DMS79 (cell line): ENCODE measurements at places on chromosomes 11 and 22.

DNA sequence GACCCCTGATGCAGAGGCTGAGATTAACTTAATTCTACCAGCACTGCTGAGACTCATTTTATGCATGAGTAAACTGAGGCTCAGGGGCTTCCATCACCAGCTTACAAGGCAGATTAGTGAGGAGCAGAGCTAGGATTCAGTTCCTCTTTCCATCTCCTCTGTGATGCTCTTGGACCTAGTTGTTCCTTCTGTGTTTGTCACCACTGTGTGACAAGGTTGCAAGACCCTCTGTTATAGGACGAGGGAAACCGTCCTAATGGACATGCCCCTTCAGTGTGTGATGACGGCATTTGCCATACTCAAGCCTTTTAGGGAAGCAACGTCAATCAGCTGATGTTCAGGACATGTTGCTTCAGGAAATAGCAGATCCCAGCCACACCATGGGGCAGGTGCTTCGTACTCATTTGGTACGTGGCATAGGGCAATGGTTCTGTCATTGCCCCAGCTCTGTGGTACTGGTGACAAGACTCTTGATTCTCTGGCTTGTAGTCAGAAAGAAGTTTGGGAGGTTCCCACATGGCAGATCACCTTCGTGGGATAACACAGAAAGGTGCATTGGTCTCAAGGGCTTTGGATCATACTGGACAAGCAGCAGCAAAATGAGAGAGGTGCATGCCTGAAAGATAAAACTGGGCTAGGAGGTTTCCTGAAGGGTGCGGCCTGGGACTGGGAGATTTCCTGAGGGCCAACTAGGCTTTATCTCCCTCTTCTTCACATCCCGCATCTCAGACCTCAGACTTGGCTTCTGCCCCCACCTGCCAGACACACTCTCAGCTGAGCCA is 23.9 kb upstream of the CD44 start:
- DNase-seq = no peak

- no peak for DNase-seq
Measured at GRCh38 chr11:103544874-103545273, 435.6 kb downstream of the DYNC2H1 start.

DNA sequence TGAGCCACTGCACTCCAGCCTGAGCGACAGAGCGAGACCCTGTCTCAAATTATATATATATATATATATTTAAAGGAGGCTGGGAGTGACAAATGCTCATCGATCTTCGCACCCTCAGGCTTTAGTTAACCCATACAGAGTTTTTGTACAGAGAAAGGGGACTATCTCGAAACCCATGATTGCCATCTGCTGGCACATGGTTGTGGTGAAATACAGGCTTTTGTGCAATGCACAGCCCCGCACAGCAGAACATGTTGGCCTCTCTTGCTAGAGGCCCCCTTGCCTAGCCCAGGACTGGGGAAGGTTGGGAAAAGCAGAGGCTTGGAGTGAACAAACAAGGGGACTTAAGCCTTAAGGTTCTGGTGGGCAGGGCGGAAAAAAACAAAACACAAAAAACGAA is 3.6 kb downstream of the MYBPC3 start:
- no peak for DNase-seq

DNA sequence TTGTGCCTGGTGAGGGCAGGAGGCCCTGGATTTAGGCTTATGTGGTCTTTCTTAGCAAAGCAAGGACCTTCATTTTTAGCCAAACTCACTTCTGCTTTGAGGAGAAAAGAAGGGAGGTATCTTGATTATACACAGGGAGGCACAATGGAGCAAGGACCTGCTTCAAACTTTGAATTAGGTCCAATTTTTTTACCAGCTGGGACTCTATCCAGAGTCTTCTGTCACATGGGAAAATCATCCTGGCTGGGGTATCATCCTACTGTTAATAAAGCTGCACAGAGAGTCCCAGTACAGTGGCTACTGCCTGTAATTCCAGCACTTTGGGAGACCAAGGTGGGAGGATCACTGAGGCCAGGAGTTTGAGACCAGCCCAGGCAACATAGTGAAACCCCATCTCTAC is 87.8 kb downstream of the CWC15 start:
- DNase-seq = no peak

GRCh38 chr11:102783016-102783415 is 2.6 kb upstream of the MMP10 start:
- no peak for DNase-seq

GRCh38 chr22:28783786-28784671 is 11.5 kb downstream of the CCDC117 start:
- peak; percentile 68 for DNase-seq

- DNase-seq = no peak
Measured at GRCh38 chr11:20020716-20021115, 139.6 kb downstream of the DBX1 start.

DNA sequence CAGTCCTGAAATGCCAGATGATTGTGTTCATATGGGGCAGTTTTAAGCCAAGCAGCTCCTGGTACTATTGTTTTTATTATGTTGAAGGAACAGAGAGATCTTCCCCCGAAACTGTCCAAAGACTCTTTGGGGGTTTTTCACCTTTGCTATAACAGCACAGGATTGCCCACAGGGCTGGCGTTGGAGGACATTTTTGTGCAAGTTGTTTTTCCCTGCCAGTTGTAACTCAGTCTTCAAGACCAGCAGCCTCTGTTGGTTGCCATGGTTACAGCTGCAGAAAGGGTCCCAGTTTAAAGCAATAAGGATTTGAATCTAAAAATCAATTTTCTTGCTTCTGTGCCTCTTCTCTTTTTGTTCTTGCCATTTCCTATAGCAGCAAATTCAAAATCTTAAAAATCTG is 45.4 kb upstream of the YWHAH start:
- DNase-seq = no peak

DNA sequence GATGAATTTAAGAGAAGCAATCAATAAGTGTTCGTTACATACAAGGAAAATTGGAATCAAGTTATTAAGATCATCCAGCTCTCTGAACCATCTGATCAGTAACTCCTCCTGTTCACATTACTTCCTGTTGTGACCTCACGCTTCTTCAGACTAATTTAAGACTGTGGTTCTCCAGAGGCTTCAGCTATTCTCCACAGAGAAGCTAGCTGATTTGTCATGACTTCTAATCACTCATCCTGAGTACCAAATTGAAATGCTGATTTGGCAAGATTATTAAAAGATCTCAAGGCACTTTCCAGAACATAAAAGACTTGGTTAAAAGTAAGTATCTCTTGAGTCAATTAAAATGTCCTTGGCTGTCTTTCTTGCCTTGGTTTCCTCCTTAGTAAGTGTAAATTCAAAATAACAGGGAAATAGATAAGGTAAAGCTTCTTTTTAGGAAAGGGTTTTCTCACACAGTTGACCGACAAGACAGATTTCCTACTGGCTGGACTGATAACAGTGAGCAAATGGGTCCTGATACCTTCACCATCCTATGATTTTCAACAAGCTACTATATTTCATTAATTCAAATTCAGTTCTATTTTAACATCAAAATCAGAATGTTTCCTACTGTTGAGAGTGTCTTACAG is 38.5 kb downstream of the GAB2 start:
- DNase-seq = peak; percentile 8

- DNase-seq = no peak
Measured at GRCh38 chr22:44752285-44753188, at the start of gene ARHGAP8. Gene ARHGAP8 (plus strand): TSS chr22:44752575. CDS start chr22:44786528, 33,953 bp downstream.

DNA sequence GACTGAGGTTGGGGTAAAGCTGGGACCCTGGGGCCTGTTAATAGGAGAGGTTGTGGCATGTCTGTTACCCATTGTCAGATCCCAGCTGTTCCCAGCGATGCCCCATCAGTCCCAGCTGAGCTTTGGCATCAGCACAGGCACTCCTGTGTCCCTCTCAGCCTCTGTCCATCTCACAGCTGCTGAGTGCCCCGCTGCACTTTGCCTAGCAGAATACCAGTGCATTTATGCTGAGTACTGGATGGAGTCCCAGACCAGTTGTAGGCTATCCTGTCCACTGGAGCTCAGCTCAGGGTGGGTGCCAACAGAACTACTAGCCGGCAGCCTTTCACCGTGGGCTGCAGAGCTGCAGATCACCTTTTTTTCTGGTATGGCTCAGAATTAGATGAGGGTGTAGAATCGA is 9.9 kb downstream of the FXYD6 start:
- DNase-seq = no peak

GRCh38 chr11:85844439-85845123 is 10.6 kb upstream of the CCDC83 start:
- no peak for DNase-seq
